Right ventricle myocardium superior (tissue), 1 donor: ENCODE measurements at places on chromosomes 13 and 19.
A peak's percentile ranks its signal among the peaks of the same experiment; 100 is the strongest.

DNA sequence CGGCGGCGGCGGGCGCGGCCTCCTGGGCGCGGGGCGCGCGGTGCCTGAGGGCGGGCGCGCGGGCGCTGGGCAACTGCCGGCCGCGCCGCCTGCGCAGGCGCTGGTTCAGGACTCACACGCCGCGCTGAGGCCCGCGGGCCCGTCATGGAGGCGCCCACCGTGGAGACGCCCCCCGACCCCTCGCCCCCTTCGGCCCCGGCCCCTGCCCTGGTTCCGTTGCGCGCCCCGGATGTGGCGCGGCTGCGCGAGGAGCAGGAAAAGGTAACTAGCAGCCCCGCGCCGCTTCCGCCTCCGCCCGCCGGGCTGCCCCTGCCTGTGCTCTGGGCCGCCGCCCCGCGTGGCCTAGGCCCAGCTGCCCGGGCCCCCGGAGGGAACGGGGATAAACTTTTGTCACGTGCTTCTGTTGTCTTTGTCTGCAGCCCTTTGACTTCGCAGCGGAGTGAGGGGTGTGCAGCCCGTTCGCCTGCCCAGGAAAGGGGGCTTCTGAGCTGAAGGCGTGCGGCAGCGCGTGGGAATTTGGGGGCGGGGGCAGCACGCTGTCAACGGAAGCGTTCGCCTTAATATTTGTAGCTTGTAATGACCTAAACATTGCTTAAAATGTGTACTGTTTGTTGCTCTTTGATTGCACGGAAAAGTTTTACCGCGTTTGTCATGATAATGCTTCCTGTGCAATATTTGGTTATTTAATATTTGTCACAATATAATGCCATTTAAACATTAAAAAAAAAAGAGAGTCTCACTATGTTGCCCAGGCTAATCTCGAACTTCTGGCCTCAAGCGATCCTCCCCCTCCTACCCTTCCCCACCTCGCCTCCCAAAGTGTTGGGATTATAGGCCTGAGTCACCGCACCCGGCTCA lies 594 bp downstream of the URI1 start:
- DNase-seq: peak; percentile 83

DNA sequence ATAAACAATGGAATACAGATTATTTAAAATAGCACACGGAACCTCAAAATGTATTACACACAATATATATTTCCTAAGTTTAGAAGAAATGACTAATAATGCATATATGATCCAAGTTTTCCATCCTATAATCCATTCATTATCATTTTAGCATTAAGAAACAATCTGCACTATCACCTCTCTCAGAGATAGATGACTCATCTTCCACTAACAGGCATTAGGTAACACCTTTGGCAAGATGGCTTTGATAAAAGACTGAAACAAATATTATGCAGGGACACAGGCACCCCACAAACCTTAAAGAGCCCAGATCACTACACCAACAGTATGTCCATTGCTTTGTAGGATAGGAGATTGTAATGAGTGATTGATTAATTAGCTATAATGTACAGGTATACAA lies 4.1 kb downstream of the ENOX1 start:
- no peak for DNase-seq

- no peak for DNase-seq
Observed at GRCh38 chr13:54394085-54394700, 1365.6 kb downstream of the OLFM4 start.

DNA sequence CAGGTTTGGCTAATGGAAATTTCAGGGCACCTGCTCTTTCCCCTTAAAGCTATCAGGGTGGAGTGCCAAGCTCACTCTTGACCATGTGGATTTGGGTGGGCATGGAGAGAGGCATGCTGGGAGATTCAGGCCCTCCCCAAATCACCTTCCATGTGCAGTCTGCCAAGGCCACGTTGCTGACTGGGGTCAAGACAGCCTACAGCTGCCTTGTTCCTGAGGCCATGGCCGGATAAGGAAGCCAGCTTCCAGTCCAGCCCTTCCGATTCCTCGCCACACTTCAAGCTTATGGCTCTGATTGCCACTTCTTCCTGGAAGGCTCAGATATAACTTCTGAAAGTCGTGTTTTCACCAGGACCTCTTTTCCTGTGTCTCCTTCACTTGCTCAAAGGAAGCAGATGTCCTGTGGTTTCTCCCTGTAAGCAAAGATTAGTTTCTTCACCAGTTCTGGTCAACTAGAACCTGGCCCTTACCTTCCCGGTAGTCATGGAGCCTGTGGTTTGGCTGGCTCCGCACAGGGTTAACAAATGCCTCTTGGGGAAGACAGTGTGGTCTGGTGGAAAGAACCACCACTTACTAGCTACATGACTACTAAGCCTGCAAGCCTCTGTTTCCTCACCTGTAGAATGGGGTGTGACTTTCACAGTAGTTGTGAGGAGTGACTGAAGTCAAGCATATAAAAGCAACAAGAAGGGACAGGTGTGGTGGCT lies 16.1 kb upstream of the TPT1 start:
- no peak for DNase-seq

- no peak for DNase-seq
Observed at GRCh38 chr19:42154471-42155323, 22.5 kb upstream of the POU2F2 start.

DNA sequence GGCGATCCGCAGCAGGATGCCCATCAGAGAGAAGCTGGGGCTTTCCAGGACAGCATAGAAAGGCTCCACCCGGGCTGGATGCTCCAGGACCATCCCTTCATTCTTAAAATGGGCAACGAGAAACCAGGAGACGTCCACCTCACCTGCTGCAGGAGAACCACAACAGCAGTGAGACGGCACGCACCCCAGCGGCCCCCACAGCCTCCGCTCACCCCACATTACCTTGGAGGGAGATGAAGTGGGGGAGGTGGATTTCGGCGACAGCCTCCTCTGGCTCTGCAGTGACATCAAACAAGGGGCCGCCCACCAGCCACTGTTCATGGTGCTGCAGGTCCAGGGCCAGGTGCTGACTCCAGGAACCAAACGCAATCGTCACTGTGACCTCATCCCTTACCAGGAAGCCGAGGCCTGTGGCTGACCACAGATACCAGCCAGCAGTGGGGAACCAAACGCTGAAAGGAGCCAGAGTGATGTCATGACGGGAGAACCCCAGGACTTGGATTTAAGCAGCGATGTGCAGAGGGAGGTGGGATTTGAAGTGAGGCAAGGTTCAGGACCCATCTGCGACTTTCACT lies 25.1 kb downstream of the CARD8 start:
- DNase-seq: no peak

- DNase-seq: no peak
Observed at GRCh38 chr13:22103046-22104027, 432.5 kb downstream of the FGF9 start.

- DNase-seq: peak; percentile 97
Observed at GRCh38 chr19:45692187-45693105, at the start of gene QPCTL. QPCTL (plus strand) TSS chr19:45692666; CDS start chr19:45692704, 38 bp downstream.

DNA sequence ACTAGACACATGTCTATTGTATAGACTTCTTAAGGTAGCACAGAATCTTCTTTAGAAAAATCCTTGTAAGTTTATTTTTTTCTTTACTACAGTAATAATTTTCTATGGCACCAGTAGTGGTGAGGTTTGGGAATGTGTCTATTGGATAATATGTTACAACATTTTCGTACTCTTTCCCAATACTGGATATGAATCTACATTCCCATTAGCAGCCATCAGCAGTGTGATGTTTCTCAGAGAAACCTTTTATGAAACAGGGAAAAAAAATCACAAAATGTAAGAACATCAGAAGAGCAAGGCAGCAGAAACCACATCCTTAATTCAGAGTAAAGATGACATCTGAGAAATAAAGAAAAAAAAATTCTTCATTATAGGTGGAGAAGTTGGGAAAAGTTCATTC lies 83.3 kb downstream of the POSTN start:
- DNase-seq: no peak

- DNase-seq: no peak
Observed at GRCh38 chr13:51585696-51586095, 1.4 kb downstream of the WDFY2 start.

DNA sequence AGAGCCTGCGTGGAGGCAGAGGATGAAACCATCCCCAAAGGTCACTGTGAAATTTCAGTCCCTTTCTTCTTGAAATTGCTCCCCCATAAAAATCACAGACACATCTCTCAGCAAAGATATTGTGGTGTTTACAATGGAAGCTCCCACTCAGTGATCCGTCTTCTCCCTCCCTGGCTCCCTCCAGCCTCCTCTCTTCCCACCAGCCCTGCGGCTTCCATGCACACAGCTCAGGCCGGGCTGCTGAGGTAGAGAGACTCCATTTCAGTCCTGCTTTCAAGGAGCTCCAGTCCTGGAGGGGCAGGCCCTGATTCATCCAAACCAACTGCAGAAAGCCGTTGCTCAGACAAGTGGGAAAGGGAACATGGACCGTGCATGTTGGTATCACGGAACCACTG lies 24.0 kb upstream of the MIER2 start:
- DNase-seq: peak; percentile 12

DNA sequence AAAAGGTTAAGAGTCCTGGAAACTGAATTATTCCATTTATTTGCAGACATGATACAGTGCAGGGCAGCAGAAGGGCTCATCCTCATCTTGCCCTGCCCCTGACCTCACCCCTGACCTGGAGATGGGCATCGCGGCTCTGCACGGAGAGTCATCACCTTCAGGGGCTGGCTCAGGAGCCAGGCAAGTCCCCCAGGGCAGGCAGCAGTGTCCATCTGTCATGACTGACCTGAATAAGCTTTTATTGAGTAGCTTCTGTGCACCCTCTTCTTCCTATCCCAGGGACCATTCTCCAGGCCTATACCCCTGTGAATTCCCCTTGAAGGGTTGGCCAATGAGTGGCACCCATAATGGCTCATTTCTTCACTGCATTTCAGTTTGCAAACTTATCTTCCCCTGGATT lies 484.2 kb downstream of the ZNF536 start:
- no peak for DNase-seq

DNA sequence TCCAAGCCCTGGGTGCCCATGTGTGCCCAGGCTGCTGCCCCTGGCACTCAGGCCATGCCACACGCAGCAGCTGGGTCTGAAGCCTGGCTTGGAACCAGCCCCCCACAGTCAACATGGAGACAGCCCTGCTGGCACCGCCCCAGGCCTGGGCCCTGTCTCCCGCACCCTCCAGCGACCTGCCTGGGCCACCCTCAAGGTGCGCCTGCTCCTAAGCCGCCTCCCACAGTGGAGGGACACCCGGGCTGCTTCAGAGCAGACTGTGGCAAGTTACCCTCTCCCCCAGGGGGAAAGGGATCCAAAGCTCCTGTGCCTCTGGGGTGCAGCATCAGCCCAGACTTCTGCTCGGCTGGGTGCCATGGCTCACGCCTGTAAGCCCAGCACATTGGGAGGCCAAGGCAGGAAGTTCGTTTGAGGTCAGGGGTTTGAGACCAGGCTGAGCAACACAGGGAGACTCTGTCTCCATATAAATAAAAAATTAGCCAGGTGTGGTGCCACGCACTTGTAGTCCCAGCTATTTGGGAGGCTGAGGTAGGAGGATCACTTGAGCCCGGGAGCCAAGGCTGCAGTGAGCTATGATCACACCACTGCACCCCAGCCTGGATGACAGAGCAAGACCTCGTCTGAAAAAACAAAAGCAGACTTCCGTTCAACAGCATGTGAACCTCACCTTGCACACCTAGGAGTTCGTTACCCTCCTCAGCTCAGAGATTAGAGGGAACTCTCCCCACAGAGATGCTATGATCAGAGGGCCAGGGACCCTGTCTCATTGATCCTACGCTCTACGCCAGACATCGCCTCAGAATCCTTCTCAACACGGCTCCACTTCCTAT lies 15.6 kb downstream of the ELL start:
- peak; percentile 74 for DNase-seq

GRCh38 chr13:73656863-73657262 lies 477.3 kb downstream of the KLF12 start:
- DNase-seq: no peak

- no peak for DNase-seq
Observed at GRCh38 chr13:24276861-24277260, 32.5 kb upstream of the C1QTNF9 start.

GRCh38 chr19:35715981-35716800 lies 1.6 kb upstream of the KMT2B start:
- peak; percentile 83 for DNase-seq

DNA sequence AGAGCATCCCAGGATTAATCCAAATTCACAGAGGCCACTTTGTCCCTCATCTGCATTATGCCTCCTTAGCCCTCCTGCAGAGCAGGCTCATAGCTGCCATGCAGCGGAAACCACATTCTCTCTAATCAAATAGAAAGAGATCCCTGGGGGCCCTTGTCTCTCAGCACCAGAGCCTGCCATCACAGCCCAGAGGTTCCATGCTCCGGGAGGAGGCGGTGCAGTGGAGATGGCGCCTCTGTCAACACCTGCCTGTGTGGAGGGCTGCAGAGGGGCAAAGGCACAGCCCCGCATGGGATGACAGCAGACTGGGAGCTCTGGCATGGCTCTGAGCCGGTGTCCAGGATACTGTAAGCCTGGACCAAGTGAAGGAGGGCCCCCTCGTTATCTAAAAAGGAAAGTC lies 111.3 kb downstream of the SLC7A1 start:
- no peak for DNase-seq

DNA sequence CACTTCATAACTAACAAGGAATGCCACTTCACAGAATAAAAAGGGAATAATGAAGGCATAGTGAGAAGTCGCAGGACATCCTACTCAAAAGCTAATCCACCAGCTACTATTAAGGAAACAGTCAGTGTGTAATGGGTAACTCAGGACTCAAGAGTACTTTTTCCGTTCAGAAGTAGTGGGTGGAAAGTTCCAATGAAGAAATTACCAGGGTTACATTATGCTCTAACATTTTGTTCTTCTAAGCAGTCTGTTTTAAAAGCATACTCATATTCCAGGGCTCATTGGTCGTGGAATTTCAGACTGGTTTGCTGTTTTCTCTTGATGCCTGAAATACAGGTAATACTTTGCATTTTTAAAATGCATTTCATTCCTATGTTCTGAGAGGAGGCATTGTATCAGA lies 222.4 kb upstream of the IRS2 start:
- DNase-seq: no peak

DNA sequence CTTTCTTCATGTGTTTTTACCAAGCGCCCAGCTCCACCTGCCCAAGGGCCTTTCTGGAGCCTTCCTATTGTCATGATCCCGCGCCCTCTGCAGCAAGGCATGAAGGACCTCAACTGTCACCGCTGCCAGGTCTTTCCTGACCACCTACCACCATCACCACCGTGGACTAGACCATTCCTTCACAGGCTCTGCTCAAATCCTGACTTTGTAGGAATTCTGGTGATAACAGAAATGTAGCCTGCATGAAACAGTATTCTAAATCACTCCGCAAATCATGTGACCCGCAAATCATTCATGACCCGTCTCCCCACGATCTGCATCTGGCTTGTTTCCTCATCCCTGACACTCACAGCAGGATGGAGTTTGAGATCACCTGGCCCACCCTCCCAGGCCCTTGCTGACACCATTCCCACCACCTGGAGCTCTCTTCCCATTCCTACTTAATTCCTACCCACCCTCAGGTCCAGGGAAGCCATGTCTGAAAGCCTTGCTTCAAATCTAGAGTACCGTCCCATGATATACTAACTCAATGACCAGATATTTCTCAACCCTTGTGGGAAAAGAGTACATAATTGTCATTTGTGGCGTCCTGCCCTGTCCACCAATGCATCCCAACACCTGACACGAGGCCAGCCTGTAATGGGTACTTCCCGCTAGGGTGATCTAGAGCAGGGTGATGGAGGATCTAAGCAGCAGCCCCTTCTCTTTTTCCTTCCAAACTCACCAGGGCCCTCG lies 1.3 kb downstream of the UBE2S start:
- DNase-seq: no peak

GRCh38 chr13:44726214-44726613 lies 150.1 kb upstream of the TSC22D1 start:
- DNase-seq: no peak

- no peak for DNase-seq
Observed at GRCh38 chr19:1917146-1917545, 11.9 kb downstream of the ADAT3 start.
